Epithelial cell of alveolus of lung (primary cell): ENCODE measurements at places on chromosomes 11 and 22. TPM values are rescaled to one million over a fixed set of nuclear protein-coding genes. Genes with fewer than 3 reads are reported as not detected.

SAA4 gene
- not detected in 2 replicates for total RNA-seq

MCHR1 gene
- 0.13 TPM in 1 of 2 replicates, not detected in the other for total RNA-seq

BBOX1 gene
- total RNA-seq: 0.56 TPM in 1 of 2 replicates, not detected in the other

AGBL2 gene
- 0.64 and 0.78 TPM in 2 replicates for total RNA-seq
